ENCODE measurements at places on chromosomes 3 and 15. TPM values are rescaled to one million over a fixed set of nuclear protein-coding genes. Genes with fewer than 3 reads are reported as not detected.

DNA sequence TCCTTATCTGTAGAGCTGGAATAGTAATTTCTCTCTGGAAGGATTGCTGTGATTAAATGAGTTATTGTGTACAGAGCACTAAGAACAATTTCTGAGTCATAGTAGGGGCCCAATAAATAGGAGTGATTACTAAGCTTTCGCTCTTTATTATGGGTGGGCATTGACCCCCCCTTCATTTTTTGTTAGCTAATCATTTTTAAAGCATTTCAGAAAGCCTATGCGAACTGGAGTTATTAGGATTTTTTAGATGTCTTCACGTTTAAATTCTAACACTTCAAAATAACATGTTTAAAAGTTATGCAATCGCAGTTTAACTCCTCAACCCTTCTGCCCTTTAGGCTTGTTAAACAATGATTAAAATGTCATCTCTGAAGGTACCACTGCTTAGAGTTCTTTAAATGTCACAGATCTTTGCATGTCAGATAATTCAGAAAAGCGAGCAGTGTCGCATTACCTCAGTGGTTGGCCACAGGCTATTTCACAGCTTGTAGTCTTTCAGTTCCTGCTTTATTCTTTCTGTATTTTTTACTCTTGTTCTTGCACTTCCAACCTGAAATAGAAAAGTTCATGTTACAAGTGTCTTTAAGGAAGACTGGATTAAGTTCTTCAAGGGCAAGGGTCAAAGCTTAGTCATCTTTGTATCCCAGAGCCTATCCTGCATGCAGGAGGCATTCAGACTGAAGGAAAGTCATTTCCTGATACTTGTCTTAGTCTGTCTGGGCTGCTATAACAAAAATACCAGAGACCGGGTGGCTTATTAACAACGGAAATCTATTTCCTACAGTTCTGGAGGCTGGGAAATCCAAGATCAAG lies 102.9 kb downstream of the FNDC3B start:
- no peak for DNase-seq

DNA sequence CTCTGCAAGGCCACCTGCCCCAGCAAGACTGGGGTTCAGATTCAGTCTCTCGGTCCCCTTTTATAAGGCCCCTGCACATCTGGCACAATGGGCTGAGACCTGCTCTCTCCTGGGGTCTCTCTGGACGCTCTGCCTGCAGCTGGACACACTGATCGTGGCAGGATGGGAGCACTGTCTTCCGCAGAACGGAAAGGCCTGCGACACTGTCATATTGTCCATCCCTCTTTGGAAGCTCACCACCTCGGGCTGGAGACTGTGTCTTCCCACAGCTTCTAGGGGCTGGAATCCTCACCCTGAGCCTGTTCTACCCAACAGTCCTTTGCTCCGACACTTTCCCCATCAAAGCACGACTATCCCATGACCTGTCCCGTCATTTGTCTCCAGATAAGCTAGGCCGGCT lies 11.5 kb upstream of the IGDCC4 start:
- no peak for DNase-seq

GPR62 gene
- 0.19 TPM for polyA plus RNA-seq

DNA sequence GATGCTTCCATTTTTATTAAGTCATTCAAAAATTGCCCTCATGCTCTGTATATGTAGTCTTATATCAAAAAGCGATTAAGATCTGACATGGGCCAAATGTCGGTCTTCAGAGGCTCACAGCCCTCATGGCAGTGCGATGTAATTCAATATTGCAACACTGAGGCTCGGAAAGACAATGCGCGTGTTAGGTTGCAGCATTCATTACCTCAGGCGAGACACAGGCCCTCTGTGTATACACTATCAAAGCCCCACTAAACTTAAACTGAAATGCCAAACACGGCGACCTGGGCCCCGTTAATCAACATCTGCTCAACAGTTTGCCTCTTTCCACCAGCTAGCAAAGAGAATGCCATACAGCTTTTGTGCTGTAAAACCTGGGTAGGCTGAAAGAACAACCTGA lies 413.4 kb downstream of the ERC2 start:
- peak; percentile 41 for DNase-seq

COLQ gene
- 41.8 TPM for polyA plus RNA-seq

GRCh38 chr3:4271834-4272233 lies 31.3 kb upstream of the SETMAR start:
- DNase-seq: peak; percentile 75

DNA sequence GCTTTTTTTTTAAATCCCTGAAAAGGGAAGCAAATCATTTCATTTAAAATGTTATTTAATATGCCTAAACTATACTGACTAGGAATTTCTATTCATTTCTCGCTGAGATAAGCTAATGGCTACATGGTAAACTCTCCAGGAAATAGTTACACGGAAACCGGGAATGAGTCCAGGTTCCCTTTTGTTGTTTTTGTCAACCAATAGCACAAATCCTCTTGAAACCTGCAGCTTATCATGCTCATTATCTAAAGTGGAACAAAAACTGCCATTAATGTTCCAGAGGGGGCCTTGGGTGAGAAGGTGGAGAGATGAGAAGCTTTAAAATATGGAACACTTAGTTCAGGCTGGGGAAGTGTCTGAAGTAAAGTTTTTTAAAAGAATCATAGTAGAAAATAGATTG lies 113.5 kb upstream of the ALCAM start:
- peak; percentile 17 for DNase-seq

DNA sequence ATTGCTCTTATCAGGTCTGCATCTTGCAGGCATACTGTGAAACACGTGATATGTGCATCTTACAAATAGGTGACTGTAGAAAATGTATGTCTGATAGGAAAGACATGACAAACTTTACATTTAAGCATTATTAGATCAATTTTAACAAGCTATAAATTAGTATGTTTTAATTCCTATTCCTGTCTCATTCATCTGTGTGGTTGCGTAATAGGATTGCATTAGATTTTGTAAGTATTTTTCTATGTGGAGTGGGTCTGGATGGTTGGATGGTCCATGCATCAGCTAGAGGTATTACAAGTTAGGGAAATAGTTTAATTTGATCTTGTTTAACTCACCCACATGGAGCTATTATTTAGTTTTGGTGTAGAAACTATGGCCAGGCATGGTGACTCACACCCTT lies 18.8 kb downstream of the ASTE1 start:
- no peak for DNase-seq

- peak; percentile 48 for DNase-seq
These were observed 88.3 kb downstream of the PDZRN3 start for GRCh38 chr3:73536336-73536895.

OSBPL10 gene
- polyA plus RNA-seq: 14.0 TPM

DNA sequence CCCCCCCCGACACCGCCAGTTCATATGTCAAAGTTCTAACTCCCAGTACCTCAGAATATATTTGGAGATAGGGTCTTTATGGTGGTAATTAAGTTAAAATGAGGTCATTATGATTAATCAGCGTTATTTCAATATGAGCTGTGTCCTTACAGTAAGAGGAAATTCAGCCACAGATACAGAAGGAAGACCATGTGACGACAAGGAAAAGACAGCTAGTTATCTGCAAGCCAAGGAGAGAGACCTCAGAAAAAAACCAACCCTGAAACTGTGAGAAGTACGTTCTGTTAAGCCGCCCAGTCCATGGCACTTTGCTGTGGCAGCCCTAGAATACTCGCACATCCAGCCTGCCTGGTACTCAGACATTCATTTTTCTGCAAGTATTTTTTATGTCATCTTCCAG lies 62.3 kb upstream of the ARL8B start:
- DNase-seq: peak; percentile 39

- peak; percentile 93 for DNase-seq
These were observed 153.6 kb downstream of the TNIK start for GRCh38 chr3:171306631-171307030.

- no peak for DNase-seq
These were observed 7.4 kb upstream of the ANO10 start for GRCh38 chr3:43629257-43629656.

DNA sequence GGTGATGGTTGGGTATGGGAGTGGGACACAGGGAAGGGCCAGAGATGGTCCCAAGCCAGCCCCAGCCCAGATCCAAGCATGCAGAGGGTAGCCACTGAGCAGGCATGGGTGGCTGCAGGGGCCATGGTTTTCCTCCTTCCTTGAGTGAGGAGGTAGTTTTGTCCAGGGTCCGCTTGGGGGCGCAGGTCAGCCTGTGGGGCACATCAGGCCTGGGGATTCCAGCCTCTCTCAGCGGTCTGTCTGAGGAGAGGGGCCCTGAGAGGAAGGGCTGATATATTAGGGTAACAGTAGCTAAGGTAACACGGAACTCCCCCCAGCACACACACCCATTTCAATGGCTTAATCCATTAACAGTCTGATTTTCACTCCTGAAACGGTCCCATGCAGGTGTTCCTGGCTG lies 22.7 kb upstream of the LCTL start:
- DNase-seq: no peak

DNA sequence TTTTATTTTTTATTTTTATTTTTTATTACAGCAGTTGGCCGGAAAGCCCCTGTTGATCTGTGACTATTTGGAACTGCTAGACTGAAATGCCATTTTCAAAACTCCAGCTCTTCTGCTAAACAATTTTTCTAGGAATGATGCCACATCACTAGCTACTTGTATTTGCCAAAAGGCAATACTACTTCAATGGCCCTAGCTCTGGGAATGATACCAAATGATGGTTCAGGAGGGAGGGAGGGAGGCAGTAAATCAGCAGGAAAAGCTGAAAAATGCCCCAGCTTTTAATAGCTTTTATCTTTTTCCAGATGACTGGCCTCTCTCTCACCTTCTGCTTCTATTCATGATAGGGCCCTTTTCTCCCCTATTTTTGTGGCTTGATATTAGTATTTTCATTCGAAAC lies 2.6 kb upstream of the CHL1 start:
- DNase-seq: peak; percentile 36

GRCh38 chr3:115401298-115401697 lies 222.0 kb upstream of the GAP43 start:
- no peak for DNase-seq

CYP1A2 gene
- polyA plus RNA-seq: 0.05 TPM

Data from muscle of leg (tissue), 16 donors.